ENCODE measurements at places on chromosomes 7 and 10.

DNA sequence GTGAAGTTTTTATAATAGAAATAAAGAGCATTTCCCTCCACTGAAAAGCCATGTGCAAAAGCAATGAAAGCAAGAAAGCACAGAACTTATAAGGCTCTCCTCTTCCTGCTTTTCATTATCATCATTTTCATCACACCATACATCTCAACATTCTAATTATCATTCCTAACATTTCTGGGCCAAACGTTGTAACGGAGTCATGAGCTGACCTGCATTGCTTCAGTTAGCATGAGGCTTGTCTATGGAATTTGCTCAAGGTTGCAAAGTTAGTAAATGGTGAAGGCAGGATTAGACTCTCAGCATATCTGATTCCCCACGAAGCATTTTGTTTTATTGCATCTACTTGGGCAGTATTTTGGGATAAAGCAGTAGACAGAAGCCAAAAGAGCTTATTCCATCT, 11.4 kb downstream of the SCIN start:
- no peak for DNase-seq

DNA sequence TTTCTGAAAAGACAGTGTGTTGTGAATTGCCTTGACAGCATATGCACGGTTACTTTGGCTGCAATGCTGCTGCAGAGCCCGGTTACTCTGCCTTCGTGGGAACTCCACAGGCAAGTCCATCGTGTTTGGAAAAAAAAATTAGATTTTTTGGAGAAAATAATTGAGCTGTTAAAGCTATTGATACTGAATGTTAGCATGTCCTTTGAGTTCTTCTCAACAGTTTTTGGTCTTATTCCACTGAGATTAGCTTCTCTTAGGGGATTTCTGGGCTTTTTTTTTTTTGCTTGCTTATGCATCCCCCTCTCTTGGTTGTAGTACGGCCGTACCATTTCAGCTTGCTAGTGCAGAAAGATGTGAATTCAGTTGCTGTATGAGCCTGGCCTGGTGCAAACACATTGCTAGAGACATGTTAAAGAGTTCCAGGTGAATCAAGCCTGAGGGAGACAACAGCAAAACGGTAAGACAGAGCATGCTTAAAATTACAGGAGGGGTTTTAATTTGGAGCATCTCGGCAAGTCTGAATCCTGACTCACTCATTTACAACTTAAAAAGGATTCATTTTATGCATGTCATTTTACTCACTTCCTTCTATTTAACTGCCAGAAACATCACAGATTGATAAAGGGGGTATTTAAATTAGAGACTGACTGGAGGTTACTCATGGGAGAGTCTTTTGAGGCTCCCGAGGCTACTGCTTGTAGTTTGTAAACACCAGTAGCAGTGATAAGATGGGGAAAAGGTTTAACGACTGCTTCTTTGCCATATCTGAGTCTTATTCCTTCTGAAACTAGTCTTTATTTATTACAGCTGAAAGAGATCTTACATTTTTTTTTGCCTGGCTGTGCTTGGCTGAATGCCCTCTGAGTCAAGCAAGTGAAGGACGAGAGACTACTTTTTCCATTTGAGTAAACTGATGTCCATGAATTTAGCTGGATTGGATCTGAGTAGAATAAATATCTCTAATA, 113.7 kb downstream of the CDK14 start:
- peak; percentile 29 for DNase-seq

DNA sequence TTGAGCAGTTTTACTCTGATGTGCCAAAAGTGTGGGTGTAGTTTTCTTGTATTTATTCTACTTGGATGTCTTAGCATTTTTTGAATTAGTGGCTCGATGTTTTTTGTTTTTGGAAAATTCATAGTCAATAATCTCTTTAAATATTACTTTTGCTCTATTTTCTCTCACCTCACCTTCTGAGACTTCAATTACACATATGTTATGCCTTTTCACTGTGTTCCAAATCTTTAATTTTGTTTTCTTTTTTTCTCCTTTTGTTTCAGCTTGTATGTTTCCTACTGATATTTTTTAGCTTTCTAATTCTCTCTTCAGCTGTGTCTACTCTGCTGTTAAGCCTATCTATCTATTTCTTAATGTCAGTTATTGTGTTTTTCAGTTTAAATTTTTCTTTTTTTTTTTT, 69.5 kb downstream of the ZNF503 start:
- no peak for DNase-seq

- DNase-seq, result no peak
Measured at GRCh38 chr10:96188421-96188820, 58.3 kb downstream of the ZNF518A start.

GRCh38 chr10:35696392-35697287, 54.5 kb upstream of the FZD8 start:
- no peak for DNase-seq

GRCh38 chr7:43307522-43307921, 195.1 kb downstream of the HECW1 start:
- DNase-seq, result no peak

- no peak for DNase-seq
Measured at GRCh38 chr7:21747806-21748205, 197.9 kb downstream of the CDCA7L start.

DNA sequence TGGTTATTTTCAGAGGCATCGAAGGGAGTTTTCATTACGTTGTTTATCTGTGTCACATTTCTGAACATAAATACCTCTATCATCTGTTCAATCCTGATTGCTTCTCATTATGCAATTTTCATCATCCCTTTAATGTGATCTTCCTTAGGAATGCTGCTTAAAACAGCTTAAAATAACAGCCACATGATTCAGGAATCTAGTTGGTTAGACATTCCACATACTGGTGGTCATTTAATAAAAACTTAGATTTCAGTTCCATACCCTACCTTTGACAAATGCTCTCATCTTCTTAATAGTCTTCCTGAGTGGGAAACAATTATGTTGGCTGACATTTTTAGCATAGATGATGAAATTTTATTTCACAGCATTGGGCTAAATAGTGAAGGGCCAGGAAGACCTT, 191.3 kb upstream of the CDCA7L start:
- no peak for DNase-seq

DNA sequence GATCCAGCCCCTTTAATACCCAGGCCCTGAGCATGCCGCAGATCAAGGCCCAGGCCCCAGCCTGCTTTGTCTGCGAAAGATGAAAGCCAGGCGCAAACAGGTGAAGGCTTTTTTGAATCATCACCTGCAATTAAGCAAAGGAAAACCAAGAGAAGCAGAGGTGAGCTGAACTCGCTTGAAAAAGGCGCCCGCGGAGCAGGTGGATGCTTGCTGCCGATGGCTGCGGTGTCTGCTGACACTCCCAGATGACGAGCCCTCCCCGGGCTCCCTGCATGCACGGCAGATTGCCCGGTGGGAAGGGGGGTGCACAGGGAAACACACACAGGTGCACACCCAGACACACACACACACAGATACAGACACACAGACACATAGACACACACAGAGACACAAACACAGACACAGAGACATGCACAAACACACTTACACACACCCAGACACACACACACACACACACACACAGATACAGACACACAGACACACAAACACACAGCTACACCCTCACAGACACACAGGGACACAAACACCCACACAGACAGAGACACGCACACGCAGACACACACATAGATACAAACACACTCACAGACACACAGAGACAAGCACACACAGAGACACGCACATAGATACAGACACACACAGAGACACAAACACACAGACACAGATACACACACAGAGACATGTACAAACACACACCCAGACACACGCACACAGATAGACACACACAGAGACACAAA, 142.6 kb upstream of the RNF32 start:
- DNase-seq, result no peak

- DNase-seq, result no peak
Measured at GRCh38 chr10:47028466-47028865, 117.2 kb downstream of the PTPN20 start.

GRCh38 chr7:45975847-45976484, 54.9 kb upstream of the IGFBP3 start:
- DNase-seq, result no peak

Measured in NCI-H446 treated with DMSO at 0.1 percent for 48 hours (cell line).